ENCODE measurements at places on chromosomes 7 and 10. TPM values are rescaled to one million over a fixed set of nuclear protein-coding genes. Genes with fewer than 3 reads are reported as not detected.

GRCh38 chr7:7176406-7177043, 5.8 kb upstream of the C1GALT1 start:
- peak; percentile 97 for ATAC-seq

DNA sequence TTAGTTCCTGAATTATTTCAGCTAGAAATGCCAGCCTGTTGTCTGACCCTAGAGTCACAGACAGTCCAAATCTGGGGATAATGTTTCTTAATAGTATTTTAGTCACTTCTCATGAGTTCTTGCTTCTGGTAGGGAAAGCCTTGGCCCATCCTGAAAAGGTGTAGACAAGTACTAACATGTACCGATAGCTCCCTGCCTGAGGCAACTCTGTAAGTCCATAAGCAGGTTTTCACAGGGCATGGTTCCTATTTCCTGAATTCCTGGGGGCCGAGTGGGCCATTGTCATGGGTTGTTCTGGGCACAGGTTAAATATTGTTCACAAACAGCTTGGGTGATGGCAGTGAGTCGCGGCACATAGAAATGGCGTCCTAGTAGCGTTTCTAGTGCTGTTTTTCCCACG, 3.1 kb upstream of the ZNF117 start:
- no peak for ATAC-seq

DNA sequence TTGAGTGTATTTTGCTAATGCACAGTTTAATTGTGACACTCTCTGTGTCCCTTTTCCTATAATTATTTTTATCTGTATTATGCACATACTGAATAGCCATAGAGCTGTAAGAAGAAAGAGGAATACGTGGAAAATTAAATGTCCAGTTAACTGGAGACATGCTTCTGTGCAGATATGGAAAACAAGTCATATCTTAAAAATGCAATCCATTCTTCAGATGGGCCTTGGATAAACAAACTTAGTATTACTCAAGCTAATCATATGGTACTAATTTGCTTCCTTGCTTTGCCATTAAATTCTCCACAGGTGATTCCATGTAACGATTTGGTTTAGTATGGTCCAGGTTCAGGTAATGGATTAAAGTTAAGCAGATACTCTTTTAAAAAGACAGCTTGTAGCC, 201.2 kb upstream of the CELF2 start:
- ATAC-seq = no peak

DNA sequence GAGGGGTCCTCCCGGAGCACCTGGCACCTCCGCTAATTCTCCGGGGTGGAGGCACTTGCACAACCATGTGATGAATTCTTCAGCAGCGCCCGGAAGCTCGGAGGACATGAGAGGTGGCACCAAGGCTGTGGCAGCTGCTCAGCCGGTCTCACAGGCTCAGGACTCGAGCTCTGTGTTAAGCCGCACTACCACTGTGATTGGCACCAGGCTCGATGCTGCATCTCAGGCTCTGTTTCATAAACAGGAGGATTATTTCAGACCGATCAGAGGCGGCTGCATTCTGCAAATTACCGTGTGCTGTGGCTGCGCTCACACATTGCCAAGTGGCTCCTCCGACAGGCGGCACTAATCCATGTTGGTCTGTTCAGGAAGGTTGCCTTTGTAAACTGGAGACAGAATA, 495.2 kb downstream of the DNAJB6 start:
- no peak for ATAC-seq

DNA sequence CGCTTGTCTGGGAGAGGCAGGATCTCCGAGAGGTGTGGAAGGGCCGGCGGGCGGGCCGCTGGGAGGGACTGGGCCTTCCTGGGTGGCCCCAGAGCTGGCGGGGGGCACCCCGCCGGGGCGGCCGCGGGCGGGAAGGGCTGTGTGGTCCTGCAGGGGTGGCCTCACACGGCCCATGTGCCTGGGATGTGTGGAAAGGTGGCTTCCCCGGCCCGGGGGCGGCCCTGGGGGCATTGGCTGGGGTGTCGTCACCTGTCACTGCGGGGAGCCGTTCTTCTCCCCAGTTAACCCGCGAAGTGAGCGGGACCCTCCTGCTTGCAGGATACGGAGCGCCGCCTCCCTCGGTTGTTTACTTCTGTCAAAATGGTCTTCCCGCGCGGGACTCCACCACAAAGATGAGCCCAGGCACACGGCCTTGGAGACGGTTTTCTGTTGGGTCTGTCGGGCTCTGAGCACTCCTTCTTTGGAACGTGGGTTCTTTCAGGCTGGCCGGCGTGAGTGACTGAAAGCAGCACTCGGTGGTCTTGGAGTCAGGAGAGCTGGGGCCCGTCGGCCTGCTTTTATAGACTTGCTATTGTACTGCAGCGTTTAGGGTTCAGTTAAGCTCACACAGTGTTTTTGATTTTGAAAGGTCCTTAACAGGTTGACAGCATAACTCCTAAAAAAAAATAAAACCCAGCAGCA, 700 bp downstream of the SMC3 start:
- ATAC-seq = peak; percentile 45

DNA sequence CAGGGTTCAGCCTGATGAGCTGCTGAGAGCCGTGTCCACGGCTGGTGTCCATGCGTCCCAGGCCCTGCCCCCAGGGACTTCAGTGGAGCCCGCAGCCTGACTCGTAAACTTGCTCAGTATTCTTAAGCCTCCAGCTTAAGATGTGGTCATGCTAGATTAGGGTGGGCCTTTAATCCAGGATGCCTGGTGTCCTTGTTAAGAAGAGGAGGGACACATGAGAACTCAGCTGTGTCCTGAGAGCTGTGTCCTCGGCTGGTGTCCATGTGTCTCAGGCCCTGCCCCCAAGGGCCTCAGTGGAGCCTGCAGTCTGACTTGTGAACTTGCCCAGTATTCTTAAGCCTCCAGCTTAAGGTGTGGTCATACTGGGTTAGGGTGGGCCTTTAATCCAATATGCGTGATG, 23.0 kb downstream of the DOCK1 start:
- ATAC-seq = peak; percentile 54

GRCh38 chr7:22657479-22657878, 69.5 kb upstream of the IL6 start:
- ATAC-seq = no peak

DNA sequence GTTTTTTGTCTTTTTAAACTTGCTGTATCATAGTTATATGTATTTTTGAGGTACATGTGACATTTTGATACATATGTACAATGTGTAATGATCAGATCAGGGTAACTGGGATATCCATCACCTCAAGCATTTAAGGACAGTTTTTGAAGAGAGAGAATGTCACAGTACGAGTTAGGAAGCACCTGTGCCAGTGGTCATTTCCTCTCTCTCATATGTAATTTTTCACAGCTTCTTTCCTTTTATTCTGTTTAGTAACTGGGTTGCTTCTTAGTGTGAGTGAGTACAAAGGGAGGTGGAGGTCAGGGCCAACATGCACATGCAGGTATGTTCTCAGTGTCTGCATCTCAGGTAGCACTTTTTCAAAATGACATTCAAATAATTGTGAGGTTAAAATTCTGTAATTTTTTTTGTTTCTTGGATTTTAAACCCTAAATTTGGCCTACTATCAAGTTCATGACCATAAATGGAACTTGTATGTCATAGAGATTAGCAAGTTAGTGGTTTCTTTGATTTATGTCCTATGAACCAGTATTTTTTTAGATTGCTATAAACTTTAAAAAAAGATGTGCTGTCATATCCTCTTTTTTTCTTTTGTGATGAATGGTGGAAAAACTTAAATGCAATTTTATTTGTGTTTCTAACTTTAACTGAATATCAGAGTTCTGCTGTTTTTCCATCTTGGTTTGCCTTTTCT, 42.7 kb downstream of the SNX10 start:
- no peak for ATAC-seq

DNA sequence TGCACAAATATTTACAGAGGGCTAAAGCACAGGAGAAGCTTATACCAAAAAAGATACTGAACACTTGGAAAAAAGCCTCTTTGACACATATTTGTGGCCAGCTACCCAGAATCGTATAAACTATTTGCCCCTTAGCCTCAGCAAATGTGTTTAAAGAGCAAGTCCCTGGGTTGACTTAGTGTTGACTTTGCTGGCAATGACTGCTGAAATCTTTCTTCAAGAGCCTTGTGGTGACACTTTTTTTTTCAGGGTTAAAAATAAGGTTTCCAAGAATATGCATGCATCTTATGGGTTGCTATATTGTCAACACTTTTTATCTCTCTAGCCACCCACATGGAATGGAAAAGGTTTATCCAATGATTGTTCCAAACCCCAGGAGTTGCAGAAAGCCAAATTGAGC, 14.9 kb upstream of the PLEKHS1 start:
- ATAC-seq = peak; percentile 15

DNA sequence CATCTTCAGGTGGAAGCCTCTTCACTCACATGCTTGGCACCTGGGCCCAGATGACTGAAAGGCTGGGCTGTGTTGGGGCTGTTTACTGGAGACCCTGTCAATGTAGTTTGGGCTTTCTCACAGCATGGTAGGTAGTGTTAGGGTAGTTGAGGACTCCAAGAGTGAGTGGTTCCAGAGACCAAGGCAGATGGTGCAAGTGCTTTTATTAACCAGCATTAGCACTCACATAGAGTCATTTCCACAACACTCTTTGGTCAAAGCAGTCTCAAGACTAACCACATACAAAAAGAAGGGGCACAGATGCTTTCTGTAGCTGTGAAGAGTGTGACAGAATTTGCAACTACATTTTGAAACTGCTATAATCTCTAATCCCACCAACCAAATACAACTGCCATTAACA, 135.0 kb downstream of the RTKN2 start:
- no peak for ATAC-seq

- no peak for ATAC-seq
These were observed 7.1 kb downstream of the CSGALNACT2 start for GRCh38 chr10:43145311-43145710.

Gene RELN
- total RNA-seq = 44.6 TPM

Gene PRKG1
- 6.2 TPM for total RNA-seq

Gene FAM13C
- 16.3 TPM for total RNA-seq

All from motor neuron (in vitro differentiated cells).